ENCODE measurements at places on chromosomes 2 and 18. TPM values are rescaled to one million over a fixed set of nuclear protein-coding genes. Genes with fewer than 3 reads are reported as not detected.

ALPG gene
- total RNA-seq, result not detected

SNORC gene
- 1.3 TPM for total RNA-seq

LYPD6B gene
- total RNA-seq, result 4.6 TPM

REG3G gene
- total RNA-seq, result not detected

MOGAT1 gene
- not detected for total RNA-seq

DES gene
- not detected for total RNA-seq

COMMD1 gene
- 33.3 TPM for total RNA-seq

EPB41L3 gene
- 0.43 TPM for total RNA-seq

FKBP1B gene
- total RNA-seq, result 13.7 TPM

PRLH gene
- total RNA-seq, result not detected

GNAL gene
- total RNA-seq, result 32.4 TPM

CHRND gene
- total RNA-seq, result not detected

RAPGEF4 gene
- total RNA-seq, result 1.4 TPM

C2orf66 gene
- total RNA-seq, result 0.43 TPM

LRRTM1 gene
- total RNA-seq, result not detected

IL36B gene
- total RNA-seq, result not detected

AKAIN1 gene
- not detected for total RNA-seq

CCDC85A gene
- not detected for total RNA-seq

ST6GAL2 gene
- under 0.01 TPM for total RNA-seq

SCTR gene
- total RNA-seq, result not detected

DNAH6 gene
- under 0.01 TPM for total RNA-seq

KIAA2012 gene
- not detected for total RNA-seq

CRACDL gene
- 1.1 TPM for total RNA-seq

CRYGD gene
- not detected for total RNA-seq
